Suppressor macrophage (primary cell): ENCODE measurements at places on chromosomes 5 and 9.

- no peak for DNase-seq
These were observed 135.1 kb downstream of the SLC25A46 start for GRCh38 chr5:110873773-110874437.

- DNase-seq, result peak; percentile 10
These were observed 135.4 kb upstream of the CCDC152 start for GRCh38 chr5:42621242-42621641.

DNA sequence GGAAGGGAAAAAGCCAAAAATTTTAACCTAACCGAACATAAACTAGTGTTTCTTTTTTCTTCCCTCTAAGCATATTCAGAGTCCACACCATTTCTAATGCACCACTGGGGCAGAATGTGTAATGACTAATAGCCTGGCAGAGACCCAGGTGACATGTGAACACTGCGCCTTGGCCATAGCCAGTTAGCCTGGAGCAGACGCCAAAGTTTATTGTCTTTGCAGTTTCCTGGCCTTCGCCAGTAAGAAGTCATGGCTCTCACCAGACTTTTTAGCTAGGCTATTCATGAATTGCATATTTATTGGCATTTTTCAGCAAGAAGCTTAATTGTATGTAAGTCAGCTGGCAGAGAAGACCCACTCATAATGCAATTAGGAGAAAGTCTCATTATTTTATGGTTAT lies 182.8 kb upstream of the SLC27A6 start:
- DNase-seq, result no peak

- no peak for DNase-seq
These were observed 213.3 kb downstream of the CDK5RAP2 start for GRCh38 chr9:120366644-120367019.
